Spinal cord (tissue), 10 donors: ENCODE measurements at places on chromosomes 13 and 19. TPM values are rescaled to one million over a fixed set of nuclear protein-coding genes. Genes with fewer than 3 reads are reported as not detected.

DNA sequence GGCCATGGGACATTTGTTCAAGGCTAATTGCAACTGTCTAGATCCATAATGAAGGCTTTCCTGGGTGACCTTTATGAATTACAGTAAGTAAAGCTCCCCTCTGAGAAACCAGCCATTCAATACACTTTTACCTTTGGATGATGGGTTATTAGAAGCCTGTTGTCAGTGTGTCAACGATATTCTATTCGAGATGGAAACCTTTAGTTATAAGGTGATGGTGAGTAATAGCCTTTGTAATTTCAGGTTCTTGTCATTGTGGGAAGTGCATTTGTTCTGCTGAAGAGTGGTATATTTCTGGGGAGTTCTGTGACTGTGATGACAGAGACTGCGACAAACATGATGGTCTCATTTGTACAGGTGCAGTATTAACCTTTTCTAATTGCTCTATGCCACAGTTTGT is 261.7 kb downstream of the ITGBL1 start:
- no peak for DNase-seq

GRCh38 chr13:75364131-75364713 is 117.7 kb downstream of the TBC1D4 start:
- no peak for DNase-seq

DNA sequence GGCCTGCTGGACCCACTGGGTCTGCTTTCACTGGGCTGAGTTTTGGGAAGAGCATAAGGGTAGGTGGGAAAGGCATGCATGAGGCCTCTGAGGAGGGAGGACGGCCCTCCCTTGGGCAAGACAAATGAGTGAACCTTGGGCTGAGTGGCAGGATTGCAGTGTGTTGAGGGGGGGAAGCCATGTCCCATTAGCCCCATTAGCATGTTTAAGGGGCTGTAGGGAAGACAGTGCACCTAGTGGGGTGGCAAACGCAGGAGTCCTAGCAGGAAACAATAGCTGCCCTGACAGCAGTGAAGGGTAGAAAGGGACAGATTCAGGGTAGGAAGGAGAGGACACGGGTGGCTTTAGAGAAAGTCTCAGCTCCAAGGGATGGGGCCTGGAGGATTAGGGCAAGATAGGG is 3.1 kb upstream of the ZBTB45 start:
- DNase-seq: no peak

DNA sequence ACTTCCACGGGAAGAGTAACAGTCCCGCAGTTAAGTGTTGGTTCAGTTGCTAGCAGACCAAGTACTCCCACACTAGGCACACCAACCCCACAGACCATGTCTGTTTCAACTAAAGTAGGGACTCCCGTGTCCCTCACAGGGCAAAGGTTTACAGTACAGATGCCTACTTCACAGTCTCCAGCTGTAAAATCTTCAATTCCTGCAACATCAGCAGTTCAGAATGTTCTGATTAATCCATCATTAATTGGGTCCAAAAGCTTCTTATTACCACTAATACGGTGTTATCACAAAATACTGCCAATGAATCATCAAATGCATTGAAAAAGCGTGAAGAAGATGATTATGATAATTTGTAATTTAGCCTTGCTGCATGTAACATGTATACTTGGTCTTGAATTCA is 95.8 kb downstream of the URI1 start:
- no peak for DNase-seq

Gene NFKBIB
- 14.3 TPM for polyA plus RNA-seq

DNA sequence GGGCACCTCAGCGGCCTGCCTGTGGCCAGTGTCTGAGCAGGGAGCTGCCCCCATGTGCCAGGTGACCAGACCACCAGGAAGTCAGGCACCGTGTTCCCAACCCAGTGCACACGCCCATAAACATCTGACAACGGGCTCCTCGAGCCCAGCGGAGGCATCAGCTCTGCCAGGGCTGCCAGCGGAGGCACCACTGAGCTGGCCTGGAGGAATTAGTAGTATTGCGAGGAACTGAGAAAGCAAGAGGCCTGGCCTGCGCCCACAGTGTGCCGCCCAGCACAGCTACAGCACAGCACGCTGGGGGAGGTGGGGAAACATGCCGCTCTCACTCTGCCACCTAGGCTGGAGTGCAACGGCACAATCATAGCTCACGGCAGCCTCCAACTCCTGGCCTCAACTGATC is 44.6 kb downstream of the ANKRD27 start:
- DNase-seq: no peak

Gene FOSB
- polyA plus RNA-seq: 66.5 TPM

Gene ZNF69
- 13.7 TPM for polyA plus RNA-seq
